ENCODE measurements at places on chromosomes 16 and 17.

DNA sequence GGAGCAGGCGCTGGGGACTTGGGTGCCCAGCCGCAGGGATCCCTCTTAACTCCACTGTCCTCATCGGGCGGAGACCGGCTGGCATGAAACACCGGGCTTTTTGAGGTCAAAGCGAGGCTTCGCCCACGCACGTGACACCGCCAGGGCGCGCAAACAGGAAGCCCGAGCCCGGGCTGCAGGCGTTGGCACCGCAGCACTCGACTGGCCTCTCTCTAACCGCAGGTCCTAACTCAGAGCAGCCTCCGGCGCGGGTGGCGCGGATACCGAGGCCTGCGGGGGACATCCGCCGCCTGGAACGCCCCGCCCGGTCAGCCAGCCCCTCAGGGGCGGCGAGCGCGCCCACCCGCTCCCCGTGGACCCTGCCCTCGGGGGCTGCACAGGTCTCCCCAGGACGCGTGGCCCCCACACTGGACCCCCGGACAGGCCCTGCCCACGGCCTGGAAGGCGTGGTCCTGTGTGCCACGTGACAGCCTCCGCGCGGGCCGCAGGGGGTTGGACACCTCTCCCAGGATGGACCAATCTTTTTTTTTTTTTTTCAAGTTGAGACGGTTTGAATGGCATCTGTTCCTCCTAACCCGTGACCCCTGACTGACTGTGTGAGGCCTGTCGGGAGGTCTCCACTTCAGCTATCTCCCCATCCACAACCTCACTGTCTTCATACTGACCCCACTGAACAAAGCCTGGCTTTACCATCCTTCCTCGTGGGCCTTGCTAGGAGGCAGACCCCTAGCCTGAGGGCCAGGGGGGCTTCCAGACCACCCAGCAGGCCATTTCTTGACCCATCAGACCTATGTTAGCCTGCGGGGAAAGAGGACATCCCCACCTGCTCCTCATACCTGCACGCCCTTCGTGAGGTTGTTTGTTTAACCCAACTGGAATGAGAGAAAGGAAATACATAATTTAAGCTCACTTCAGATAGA lies 8.4 kb upstream of the SLC47A2 start:
- DNase-seq: no peak

DNA sequence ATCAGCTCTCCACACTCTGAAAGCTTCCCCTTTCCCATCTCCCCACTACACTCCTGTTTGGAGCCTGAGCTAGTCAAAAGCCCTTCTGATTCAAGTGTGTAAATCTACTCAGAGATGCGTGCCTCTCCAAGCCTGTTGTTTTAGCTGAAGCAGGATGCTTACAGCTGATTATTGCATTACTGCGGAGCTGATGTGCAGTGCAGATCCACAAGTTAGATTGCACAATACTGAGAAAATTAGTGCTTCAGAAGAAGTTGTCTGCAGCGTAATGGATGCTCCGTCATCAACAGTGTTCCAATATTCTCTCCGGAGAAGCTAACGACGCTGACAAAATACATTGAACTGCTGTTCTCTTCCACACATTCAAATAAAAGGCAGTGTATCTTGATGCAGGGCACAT lies 44.8 kb upstream of the NLRP1 start:
- no peak for DNase-seq

- no peak for DNase-seq
These were observed 525.6 kb downstream of the MAF start for GRCh38 chr16:79074951-79075350.

DNA sequence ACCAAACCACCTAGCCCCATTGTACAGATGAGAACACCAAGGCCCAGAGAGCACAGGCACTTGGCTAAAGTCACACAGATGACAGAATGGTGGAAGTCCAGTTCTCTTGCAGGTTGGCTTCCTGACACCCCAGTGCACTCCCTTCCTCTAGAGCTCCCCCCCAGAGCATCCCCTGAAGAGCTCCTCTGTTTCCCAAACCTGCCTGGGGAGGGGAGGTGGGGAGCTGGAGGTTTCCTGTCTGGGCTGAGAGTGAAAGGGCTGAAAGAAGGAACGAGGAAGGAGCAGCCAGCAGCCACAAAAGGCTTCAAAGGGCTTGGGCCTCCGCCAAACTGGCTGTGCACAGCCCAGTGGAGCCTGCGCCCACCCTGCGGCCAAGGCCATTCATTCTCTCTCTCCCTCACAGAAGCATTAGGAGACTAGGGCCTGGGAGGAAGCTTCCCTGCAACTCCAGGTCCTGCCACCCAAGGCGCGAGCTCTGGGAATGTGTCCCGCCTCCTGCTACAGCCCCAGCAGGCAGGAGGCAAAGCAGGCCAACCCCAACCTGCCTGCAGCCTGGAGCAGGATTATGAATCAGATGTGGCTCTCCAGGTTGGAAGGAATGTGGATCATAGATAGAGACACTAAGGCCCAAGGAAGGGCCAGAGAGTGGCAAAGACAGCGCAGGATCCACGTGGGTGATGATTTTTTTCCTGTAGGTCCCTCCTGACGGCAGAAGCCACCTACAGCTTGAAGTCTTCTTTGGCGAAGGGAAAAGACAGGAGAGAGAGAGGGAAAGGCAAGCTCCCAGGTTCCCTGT lies 913 bp downstream of the SLC13A5 start:
- no peak for DNase-seq

DNA sequence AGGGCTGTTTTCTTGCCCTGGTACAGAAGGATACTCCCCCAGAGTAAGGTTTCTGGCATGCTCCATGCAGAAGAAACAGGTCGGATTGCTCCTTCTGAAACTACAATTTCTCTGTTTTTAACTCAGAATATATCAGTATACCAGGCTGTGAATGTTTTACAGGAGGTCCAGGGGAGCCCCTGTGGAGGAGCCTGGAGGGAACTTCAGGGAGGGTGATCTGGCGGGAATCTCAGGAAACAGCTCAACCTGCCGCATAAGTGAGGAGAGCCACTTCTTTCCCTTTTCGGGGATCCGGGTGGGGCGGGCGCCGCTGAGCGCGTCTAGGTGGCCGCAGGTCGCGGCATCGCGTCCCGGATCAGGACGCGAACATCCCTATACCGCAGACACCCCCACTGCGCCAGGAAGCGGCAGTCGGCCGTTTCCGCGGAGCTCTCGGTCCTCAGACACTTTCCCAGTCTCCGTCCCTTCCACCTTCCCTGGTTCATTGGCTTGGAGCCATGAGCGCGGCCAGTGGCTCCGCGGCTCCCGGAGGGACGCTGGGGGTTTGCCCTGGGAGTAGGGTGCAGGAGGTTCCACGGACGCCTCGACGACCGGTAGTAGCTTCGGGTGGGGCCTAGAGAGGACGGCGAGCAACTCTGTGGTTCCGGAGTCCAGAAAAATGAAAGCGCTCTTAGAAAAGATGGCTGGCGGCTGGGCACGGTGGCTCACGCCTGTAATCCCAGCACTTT lies 3.1 kb upstream of the ZNF764 start:
- DNase-seq: no peak

- peak; percentile 79 for DNase-seq
These were observed 824 bp upstream of the MPP2 start for GRCh38 chr17:43907998-43908721.

- no peak for DNase-seq
These were observed 1.2 kb upstream of the CDC6 start for GRCh38 chr17:40286473-40286872.

- DNase-seq: no peak
These were observed 2.4 kb upstream of the TMEM204 start for GRCh38 chr16:1530883-1531637.

- no peak for DNase-seq
These were observed 2.6 kb downstream of the ATP2A3 start for GRCh38 chr17:3961564-3962047.

GRCh38 chr16:64094181-64094965 lies 1027.5 kb downstream of the CDH11 start:
- DNase-seq: no peak

DNA sequence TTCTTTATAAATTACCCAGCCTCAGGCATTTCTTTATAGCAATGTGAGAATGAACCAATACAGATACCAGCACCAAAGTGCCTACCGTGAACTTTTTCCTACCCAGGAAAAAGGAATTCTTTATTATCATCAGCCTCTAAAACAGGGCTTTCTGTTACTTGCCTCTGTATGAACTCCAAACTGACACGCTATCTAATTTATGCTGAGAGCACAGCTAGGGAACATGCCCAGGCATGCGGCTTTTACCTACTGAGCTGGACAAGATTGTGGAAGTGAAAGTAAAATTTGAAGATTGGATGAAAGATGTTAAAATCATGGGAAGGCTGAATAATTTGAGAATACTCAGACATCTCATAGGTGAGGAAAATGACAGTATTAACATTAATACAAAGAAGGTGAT lies 24.4 kb upstream of the ADCY9 start:
- DNase-seq: no peak

- DNase-seq: no peak
These were observed 17.6 kb upstream of the CBX2 start for GRCh38 chr17:79760197-79760906.

DNA sequence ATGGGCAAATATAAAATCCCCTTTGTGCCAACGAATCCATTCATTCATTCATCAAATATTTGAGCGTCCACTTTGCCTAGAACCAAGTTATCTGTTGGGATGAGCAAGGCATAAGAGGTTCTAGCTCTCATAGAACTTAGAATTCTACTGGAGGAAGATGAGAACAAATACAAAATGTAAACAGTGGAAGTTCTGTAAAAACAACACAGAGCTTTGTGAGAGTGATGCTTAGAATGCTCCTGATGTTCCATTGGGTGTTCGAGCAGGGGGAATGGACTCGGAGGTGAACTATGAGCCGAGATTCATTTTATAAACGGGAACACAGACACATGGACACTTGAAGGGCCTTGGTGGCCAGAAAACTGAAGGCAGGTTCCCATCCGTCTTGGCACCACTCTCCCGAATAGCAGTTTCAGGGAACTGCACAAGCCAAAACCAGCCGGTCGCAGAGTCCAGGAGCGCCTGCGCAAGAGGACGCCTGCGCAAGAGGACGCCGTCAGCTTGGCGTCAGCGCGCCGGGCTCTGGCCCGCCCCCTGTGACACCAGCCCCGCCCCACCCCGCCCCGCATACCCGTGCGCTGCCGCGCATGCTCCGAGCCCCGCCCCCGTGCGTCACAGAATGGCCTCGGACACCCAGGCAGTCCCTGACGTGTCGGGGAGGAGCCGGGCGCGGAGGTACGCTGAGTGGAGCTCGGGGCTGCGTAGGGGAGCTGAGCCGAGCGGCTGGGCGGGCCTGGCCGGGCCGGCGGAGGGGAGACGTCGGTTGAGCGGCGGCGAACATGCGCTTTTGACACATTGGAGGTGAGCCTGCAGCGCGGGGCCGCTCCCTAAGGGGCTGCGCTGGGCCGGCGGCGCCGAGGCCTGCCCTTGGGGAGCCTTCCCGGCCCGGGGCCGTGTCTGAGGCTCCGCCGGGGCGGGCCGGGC lies at the start of gene NDEL1:
TSS of gene NDEL1 (plus strand) at position 640 of the 924 bp plus-strand sequence. CDS start 8,388 bp downstream, outside the sequence.
- peak; percentile 99 for DNase-seq

DNA sequence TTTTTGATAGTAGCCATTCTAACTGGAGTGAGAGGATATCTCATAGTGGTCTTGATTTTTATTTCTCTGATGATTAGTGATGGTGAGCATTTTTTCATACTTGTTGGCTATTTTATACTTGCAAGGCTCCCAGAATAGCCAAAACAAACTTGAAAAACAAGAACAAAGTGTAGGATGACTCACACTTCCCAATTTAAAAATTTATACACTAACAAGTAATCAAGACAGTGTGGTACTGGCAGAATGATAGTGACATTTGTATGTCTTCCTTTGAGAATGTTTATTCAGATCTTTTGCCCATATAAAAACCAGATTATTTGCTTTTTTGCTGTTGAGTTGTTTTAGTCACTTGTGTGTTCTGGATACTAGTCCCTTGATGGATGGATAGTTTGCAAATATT lies 17.8 kb downstream of the SPECC1 start:
- no peak for DNase-seq

DNA sequence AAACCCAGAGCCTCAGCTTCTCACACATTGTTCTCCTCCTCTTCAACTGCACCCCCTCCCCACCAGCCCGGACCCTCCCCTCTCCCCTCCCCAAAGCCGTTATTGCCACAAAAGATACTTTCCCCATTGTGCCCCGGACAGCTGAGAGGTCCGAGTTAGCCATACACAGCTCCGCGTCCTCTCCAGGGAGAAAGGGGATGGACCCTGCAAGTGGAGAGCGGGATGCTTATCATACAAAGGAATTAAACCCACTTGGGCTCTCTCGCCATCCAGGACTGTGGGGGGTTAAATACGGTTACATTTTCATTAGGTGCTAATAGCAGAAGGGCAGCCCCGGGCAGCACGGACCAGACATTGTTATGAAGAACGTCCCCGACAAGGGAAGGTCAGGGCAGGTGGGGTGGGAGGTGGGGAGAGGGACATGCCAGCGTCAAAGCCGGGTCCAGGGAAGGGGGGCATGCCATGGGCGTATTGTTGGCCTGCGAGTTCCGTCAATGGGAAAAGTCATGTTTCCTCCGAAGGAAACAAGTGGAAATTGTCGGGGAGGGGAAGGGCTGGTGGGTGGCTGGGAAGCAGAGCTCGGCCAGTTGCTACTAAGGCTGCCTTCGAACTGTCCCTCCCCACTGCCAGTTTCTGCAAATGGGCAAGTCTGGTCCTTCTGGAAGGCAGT lies 99.1 kb downstream of the SOX9 start:
- DNase-seq: no peak

DNA sequence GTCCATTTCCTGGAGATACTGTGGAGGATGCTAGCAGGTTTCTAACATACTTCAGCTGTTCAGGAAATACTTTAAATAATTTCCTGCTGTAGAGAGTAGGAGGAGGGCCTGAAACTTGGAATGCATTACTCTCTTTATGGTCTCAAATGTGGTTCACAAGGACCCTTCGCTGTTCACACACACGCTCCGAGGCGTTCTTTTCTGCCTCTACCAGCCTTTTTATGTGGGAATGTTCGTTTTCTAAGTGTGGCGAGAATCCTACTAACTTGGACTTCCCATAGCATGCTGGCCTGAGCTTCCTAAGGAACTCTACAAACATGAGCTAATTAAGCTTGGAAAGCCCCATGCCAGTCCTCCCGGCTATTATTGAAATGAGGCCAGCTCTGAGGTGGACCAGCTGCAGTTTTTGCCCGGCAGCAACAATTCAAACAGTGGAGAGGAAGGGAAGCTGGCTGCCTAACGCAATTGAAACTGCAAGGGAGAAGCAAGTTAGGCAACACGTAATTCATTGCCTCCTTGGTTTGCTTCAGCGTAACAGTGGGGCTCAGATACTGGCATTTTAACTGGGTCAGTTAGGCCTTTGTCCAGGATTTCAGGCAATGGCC lies 18.9 kb downstream of the KPNA2 start:
- peak; percentile 50 for DNase-seq

- DNase-seq: no peak
These were observed 21.9 kb downstream of the SEC14L5 start for GRCh38 chr16:4979736-4980660.

GRCh38 chr16:55102531-55102930 lies 171.9 kb downstream of the IRX5 start:
- no peak for DNase-seq

Data from anterior cingulate cortex (tissue), 58 donors.